ENCODE measurements at places on chromosomes 4 and X. TPM values are rescaled to one million over a fixed set of nuclear protein-coding genes. Genes with fewer than 3 reads are reported as not detected.
A peak's percentile ranks its signal among the peaks of the same experiment; 100 is the strongest.

DNA sequence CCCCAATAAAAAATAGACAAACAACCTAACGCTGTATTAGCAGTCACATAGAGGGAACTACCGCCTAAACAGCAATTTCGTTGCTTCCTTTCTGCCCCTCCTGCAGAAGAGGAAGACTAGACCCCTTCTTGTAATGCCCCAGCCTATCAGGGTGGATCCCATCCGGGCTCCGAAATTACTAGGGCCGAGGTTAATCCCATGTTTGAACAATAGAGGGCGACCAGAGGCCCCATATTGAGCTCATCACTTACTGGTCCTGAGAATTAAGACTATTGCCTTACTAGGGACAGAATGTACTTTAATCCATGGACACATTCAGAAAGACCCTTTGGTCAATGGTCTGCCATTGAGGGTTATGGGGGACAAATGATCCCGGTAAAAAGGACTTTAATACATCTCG lies 11.8 kb upstream of the ZNF630 start:
- DNase-seq, result peak; percentile 35

DNA sequence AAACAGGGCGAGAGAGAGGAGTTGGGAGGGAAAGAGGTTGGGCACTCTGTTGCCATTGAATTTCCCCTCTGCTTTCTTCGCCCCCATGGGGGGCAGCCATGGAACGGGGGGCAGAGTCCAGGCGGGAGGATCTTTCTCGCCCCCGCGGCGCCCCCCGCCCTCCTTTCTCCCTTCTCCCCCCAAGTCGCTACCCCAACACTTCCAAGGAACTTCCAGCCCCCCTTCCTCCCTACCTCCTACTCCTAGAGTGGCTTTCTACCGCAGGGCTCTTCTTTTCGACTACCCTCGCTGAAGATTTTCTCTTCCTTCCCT lies 594 bp upstream of the STAG2 start:
- DNase-seq, result no peak

- peak; percentile 21 for DNase-seq
Measured at GRCh38 chrX:149631234-149632165, at the start of gene TMEM185A. TMEM185A (minus strand) TSS chrX:149631792; CDS start chrX:149631580, 212 bp downstream.

DNA sequence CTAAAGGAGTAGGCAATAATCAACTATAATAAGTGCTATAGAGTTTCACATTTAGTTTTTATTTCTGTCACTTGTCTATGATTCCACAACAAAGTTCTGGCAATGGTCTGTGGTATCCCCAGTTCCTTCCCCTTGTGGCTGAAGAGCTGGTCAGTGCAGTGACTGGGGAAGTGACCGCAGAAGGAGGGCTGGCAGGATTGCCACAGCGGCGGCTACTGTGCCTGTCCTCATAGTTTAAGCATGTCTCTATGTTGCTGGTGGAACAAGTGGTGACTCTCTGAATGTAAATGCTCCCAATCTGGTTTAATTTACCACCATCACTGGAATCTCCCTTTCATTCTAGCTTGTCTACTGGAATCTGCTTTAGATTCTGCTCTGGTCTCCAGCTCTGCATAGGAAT lies 170.6 kb upstream of the GK2 start:
- no peak for DNase-seq

- DNase-seq, result no peak
Measured at GRCh38 chr4:99390055-99390454, 37.5 kb upstream of the ADH1C start.

- DNase-seq, result peak; percentile 28
Measured at GRCh38 chr4:148780426-148781005, 338.3 kb upstream of the NR3C2 start.

GRCh38 chr4:140098455-140099160 lies 55.4 kb downstream of the MAML3 start:
- peak; percentile 85 for DNase-seq

DNA sequence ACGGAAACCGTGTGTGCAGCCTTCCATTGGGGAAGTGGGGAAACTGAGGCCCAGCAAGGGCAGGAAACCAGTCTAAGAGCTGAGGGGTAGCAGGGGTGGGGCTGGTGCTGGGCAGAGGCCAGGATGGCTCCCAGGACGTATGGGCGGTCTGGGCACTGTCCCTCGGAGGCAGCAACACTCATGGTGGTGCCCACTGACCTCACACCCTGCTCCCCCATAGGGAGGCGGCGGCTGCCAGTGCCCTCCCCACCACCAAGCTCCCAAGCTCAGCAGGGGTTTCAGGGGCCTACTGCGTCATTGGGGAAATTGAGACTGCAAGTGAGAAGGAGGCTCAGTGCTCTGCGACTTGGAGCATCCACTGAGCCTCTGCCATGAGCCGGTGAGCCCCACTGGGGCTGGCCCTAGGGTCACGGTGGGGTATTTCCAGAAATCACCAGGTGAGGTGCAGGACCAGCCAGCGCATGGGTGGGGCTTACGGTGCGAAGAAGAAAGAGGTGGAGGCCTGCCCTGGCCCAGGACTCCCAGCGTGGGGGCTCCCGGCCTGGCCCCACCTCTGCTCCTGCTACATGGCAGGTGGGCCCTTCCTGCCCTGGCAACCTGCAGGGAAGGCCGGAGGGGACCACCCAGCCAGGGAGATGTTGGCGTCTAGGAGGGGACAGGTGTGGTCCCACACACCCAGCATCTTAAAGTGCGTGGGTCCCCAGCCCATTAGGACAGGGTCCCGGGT lies 915 bp downstream of the MSANTD1 start:
- DNase-seq, result no peak

GRCh38 chr4:34157547-34157946 lies 2086.8 kb downstream of the ARAP2 start:
- no peak for DNase-seq

DNA sequence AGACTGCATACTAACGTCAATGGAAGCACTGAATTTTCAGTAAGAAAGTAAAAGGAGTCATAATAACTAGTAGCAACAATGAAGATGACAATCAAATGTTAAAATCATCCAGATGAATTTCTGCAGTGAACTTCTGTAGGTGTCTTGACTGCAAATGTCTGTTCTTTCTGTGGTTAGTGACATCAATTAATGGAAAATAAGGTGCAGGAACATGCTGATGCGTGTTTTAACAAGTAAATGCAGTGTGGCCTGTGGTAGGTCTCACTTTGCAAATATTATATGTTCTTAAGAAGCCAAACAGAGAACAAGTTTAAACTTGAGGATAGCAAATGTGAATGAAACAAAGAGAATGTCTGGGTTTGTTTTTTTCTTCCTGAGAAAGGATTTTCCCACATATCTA lies 2.6 kb upstream of the DTHD1 start:
- DNase-seq, result peak; percentile 96

- peak; percentile 47 for DNase-seq
Measured at GRCh38 chr4:17511509-17511949, 361 bp downstream of the QDPR start.

DNA sequence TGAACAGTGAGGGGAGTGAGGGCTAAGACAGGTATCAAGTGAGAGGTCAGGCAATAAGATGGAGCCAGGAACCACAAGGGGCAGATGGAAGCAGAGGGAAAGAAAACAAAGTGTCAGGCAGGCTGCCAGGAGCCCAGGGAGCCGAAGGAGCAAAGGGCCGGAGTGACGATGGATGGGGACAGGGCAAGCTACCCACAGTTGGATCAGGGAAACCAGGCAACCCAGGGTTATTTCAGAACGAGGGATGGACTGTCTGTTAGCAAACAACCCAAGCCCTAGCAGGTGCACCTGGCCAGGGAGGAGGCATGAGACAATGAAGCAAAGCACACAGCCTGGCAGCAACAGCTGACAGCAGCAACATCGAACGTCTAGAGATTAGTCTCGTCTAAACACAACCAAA lies 39.2 kb downstream of the SEL1L3 start:
- no peak for DNase-seq

DNA sequence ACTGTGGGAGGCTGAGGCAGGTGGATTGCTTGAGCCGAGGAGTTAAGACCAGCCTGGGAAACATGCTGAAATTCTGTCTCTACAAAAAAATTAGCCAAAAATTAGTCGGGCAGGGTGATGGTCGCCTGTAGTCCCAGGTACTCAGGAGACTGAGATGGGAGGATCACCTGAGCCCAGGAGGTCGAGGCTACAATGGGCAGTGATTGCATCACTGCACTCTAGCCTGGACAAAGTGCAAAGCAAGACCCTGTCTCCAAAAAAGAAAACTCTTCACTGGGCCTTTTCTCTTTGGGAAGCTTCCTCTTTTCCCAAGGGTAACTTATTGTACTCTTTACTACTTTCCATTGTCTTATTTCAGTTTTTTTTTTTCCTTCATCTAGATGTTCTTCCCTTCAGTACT lies 88.9 kb downstream of the UBE2K start:
- DNase-seq, result no peak

- peak; percentile 25 for DNase-seq
Measured at GRCh38 chr4:180058691-180059215, 2184.4 kb upstream of the TENM3 start.

DNA sequence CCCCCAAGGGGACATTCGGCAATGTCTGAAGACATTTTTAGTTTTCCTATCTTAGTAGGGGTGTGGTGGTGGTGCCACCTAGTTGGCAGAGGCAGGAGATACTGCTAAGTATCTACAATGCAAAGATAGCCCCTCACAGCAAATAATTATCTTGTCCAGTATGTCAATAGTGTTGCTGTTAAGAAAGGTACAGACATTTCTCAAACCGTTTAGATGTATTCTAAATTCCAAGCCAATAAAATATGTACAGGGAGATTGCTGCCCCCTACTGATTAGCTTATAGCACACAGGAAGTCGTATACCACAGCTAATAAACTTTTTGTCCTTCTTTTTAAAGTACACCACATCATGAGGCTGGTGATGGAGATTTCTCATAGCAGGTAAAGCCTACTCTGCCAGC lies 260.5 kb downstream of the TMA16 start:
- peak; percentile 23 for DNase-seq

- DNase-seq, result no peak
Measured at GRCh38 chr4:7810783-7811535, 128.7 kb downstream of the AFAP1 start.

DNA sequence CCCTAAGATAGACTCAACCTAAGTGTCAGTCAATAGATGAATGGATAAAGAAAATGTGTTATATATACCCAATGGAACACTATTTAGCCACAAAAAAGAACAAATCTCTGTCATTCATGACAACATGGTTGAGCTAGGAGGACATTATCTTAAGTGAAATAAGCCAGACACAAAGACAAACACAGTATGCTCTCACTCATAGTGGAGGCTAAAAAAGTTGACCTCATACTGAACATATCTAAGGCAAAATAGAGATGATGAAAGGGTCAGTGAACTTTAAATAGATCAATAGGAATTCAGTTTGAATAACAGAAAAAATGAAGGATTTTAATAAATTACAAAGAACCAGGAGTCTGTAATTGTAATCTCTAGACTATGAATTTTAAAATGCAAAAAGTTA lies 106.5 kb downstream of the SOWAHB start:
- no peak for DNase-seq

DNA sequence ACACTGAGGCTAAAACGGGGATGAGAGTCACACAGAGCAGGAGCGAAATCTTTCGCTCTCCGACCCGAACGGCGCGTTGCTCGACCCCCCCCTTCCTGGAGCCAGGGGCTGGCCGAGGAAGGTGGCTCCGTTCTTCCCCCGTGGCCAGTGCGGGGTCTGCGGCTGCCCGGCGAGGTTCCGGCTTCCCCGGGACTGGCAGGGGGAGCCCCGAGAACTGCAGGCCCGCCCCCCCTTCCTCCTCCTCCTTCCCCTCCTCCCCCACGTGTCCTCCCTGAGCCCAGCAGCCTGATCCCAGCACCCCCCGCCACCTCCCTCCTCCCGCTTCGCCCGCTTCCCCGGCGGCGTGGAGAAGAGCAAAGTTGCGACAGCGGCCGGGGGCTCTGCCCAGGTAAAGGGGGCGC lies 2.4 kb upstream of the BCORL1 start:
- DNase-seq, result no peak

DNA sequence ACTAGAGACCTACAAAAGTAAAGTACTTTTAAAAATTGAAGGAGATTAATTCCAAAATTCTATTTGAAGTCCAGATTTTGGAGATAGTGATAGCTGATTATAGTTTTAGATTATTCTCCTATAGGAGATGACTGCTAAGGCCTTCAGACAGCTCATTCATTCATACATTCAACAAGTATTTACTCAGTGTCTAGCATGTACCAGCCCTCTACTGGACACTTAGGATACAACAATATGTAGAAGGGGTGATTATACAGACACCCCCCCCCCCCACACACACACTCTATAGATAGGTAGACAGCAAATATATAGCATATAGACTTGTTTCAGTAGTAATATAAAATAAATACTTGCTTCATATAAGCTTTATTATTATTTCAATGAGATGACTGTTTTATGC lies 60.4 kb upstream of the TAF9B start:
- DNase-seq, result peak; percentile 8

GRCh38 chr4:38609614-38610013 lies 54.4 kb upstream of the KLF3 start:
- DNase-seq, result no peak

DNA sequence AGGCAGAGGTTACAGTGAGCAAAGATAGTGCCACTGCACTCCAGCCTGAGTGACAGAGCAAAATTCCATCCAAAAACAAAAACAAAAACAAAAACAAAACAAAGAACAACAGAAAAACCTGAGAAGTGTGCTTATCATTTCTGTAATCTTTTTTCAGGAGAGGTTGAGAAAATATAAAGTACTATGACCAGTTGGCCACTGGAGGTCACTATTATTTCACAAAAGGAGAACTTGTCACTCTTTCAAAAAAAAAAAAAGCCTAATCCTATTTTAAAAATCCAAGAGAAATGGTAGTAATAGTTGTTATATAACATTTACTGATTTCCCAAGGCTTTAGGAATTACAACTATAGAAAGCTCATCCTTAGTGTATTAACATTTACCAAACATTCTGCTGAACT lies 24.9 kb upstream of the RNF150 start:
- no peak for DNase-seq

- no peak for DNase-seq
Measured at GRCh38 chrX:3403748-3404147, 57.3 kb upstream of the MXRA5 start.

DNA sequence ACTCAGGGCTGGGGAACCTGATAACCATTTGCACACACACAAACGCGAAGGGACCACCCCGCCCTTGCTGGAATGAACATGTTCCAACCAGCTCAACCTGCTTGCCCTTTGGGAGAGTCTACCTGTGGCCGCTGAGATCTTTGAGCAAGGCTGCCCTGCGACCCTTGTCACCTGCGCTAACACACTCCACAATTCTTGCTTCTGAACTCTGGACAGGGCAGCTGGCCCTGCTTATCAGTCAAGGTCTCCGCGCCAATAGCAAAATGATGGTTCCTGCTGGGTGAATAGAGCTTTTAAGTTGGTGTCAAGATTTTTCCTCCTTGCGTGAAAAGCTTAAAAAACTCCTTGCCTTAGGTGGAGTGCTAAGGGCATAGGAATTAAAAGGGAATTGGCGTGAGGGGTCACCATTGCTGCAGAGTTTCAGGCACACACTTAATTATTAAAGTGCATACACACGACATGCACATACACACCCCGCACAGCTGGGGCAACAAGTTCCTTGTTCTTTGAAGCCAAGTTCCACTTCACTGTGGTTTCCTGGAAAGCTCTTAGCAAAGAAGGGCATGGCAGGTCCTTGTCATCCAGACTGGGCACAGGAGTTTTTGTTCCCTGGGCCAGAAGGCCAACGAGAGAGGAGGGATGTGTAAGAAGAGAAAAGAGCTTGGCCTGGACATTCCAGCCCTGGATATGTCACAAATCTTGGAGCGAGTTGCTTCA lies 207.7 kb downstream of the STIM2 start:
- DNase-seq, result no peak

- peak; percentile 74 for DNase-seq
Measured at GRCh38 chrX:13469963-13470684, 99.3 kb upstream of the EGFL6 start.

PALLD gene
- 251 TPM for total RNA-seq

CXCL13 gene
- not detected for total RNA-seq

MUC7 gene
- total RNA-seq, result not detected

DCAF12L2 gene
- not detected for total RNA-seq

RRH gene
- 0.33 TPM for total RNA-seq

RHOH gene
- not detected for total RNA-seq

PNMA5 gene
- not detected for total RNA-seq

VBP1 gene
- total RNA-seq, result 63.4 TPM

NHS gene
- 9.0 TPM for total RNA-seq
